Hepatocyte (in vitro differentiated cells): ENCODE measurements at places on chromosomes 6 and 20.

- no peak for DNase-seq
Measured at GRCh38 chr6:146679386-146679785, 80.6 kb downstream of the ADGB start.

- DNase-seq, result no peak
Measured at GRCh38 chr6:33977606-33978411, 168.1 kb downstream of the GRM4 start.

GRCh38 chr6:1770968-1771723, 161.4 kb downstream of the FOXC1 start:
- no peak for DNase-seq

- no peak for DNase-seq
Measured at GRCh38 chr6:105692613-105693215, 289.8 kb upstream of the PREP start.

DNA sequence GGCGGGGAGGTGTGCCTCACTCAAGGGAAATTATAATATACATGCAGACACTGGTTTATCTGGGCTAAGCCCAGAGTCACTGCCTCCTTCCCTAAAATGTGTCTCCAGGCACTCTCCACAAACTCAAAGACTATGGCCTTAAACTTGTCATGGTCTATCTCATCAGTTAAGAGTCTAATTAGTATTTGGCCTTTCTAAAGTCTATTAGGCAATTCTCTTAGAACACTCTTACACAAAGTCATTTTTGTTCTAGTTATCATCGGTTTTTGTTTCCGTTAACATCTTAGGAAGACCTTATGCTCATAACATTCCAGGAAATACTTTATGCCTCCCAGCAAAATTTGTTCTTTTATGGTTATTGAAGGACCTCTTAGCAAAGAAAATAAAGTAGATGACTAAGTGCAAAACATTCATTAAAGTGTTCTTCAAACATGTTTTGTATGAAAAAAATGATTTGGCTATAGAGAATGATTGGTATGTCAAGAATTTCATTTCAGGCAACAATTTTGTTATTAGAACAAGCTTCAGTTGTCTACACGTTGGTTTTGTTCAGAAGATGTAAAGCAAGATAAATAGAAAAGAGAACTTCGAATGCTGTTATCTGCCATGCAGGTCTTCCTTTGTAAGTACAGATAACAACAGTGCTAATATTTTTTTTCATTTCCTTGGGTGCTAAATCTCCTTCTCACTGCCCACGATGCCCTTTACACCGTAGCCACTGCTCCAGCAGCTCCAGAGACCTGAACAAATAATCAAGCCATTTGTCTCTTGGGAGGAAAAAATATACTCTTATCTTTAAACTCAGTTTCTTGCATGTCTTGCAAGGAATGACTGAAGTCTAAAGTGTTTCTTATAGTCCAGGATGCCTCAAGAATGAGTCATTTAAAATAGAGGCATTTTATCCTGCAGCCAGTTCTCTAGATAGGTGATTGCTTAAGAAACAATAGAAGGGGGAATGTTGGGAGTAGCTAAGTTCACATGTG, 170.4 kb downstream of the HTR1B start:
- peak; percentile 22 for DNase-seq

- no peak for DNase-seq
Measured at GRCh38 chr6:148885925-148886845, 139.4 kb downstream of the UST start.

GRCh38 chr20:17003170-17003870, 223.5 kb upstream of the PCSK2 start:
- no peak for DNase-seq

GRCh38 chr6:34981951-34982350, 92.9 kb downstream of the ANKS1A start:
- no peak for DNase-seq

DNA sequence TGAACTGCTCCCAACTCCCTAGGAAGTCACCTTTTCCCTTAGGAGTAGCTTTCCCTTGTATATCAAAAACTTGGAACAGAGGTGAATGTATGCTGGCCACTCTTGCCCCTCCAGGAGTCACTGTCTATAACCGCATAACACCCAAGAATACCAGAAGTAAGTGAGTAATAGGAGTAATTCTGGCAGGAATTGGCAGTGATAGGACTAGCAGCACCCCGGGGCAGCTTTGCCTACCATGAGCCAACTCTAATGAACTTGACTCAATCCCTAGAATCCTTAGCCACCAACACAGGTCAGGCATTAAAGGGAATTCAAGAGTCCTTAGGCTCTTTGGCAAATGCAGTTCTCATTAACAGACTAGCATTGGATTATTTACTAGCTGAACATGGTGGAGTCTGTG, 28.8 kb upstream of the CD164 start:
- no peak for DNase-seq

GRCh38 chr6:10481101-10481500, 40.0 kb upstream of the GCNT2 start:
- no peak for DNase-seq

DNA sequence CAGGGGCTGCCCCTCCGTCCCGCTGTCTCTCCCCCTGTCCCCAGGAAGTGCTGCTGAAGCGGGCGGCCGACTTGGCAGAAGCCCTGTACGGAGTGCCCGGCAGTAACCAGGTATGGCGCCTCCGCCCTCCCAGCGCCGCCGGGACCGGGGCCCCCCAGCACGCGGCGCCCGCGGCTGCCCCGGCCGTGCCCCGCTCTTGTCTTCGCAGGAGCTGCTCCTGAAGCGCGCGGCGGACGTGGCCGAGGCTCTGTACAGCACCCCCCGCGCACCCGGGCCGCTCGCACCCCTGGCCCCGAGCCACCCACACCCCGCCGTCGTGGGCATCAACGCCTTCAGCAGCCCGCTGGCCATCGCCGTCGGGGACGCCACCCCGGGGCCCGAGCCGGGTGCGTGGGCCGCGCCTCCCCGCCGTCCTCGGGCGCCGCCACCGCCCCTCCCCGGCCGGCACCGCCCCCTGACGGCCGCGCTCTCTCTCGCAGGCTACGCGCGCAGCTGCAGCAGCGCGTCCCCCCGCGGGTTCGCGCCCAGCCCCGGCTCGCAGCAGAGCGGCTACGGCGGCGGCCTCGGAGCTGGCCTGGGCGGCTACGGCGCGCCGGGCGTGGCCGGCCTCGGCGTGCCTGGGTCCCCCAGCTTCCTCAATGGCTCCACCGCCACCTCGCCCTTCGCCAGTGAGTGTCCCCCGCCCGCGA, 48.4 kb downstream of the CPXM1 start:
- peak; percentile 70 for DNase-seq

DNA sequence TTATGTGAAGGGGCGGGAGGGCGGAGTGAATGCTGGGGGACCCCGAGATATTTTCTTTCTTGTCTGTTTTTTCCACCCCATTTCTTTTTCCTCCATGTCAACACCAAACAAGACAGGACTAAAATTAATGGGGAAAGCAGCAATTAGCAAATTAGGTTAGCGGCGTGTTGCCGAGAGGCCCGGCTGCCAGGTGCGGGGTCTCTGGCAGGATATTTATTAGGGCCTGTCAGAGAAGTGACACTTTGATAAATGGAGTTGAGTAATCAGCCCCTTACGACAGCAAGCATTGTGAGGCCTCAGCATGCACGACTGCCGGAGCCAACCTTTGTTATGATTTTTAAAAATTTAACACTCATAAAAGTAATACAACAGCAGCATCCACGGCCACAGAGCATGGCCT, 193.8 kb downstream of the DHX35 start:
- no peak for DNase-seq

DNA sequence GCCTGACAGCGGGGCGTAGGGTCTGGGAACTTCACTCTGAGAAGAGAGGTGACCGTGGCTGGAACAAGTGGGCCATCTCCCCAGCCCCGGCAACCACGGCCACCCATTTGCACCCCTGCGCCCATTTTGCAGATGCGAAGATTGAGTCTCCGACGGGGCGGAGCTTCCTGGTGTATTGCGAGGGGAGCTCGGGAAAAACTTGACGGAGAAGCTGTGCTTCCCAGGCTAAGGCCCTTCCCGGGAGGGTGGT, 653 bp downstream of the ZNF335 start:
- DNase-seq, result no peak

DNA sequence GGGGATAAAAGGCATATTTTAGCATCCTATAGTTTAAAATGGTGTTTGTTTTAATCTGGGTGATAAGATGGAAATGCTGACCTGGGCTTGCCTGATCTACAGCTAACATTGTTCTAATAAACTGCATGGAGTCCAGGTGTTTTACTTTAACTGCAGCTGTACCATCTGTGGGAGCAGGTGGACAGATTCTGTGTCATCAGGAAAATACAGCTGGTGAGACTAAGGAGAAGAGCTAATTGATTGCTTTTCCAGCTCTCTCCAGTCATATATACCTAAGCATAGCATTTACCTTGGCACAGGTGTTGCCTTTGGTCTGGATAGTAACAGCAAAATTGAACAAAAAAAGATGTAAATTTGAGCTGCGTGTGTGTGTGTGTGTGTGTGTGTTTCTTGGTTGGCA, 31.6 kb downstream of the CBFA2T2 start:
- DNase-seq, result no peak

DNA sequence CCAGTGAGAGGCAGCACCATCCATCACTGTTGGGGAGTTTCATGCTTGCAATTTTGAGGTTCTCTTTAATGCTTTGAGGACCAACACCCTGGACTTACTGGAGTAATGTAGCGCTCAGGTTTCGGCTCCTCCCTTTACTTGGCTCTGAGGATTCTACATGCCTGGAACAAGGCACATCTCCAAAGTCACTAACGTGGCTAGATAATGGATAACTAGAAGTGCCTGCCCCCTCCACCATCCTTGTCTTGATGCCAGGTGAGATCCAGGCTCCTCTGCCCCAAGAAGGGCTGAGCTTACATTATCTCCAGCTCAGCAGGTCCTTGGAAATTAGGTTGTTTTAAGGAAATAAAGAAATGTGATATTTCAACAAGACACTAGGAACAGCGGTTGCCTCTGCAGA, 75.5 kb upstream of the ZNFX1 start:
- no peak for DNase-seq

DNA sequence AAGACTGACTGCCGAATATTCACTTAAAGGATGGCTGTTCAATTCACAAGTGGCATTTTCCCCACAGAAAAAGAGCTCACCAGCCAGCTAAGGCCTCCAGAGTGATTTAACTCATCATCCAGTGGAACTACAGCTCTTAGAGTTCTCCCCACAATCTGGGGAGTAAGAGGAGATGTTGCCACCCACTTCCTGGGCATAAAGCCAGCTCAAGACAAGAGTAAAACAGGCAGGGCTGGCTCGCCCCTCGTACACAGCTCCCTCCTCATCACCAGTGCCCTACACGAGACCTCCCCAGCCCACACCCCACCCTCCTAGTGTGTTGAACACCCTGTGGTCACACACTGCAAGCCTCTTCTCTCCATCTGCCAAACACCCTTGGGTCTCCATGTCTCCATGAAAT, 47.2 kb upstream of the IPCEF1 start:
- DNase-seq, result peak; percentile 35

DNA sequence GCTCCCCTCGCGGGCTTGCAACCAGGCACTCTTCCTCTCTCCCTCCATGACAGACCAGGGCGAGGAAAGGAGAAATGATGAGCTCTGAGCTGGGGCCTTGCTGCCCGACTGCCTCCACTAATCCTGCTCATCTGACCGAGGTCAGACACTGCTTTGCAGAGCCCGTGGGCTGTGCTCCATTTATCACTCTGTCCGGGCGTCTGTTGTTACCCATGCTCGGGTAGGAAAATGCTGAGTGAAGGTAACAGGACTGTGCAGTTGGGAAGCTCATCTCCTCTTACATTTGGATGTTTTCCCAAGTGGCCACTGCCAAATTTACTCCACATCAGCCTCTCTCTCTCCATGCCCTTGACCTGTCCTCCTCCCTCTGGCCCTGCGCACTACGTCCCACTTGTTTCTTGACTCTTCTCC, 14.6 kb downstream of the RPS6KA2 start:
- no peak for DNase-seq

GRCh38 chr20:35088231-35089145, 4.1 kb downstream of the TRPC4AP start:
- DNase-seq, result no peak

DNA sequence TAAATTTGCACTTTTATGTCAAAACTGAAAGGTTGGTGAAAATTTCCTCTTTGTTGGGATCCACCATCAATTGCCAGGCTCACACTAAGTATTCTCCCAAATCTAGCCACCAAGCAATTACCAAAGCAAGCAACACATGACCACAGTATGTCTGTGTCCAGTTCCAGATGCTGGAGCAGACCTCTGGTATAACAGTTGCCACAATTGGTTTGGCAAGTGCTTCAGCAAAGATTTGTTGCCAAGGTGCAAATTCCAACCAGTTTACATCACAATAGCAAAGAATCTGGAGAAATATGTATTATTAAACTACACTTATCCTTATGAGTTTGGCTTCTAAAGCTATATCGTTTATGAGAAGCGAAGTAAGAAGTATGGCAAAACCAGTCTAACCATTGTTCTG, 6.4 kb downstream of the GTF2H5 start:
- DNase-seq, result no peak

- DNase-seq, result no peak
Measured at GRCh38 chr20:53387983-53388675, 205.5 kb downstream of the ZNF217 start.

- DNase-seq, result no peak
Measured at GRCh38 chr6:167714152-167714551, 112.6 kb upstream of the AFDN start.

DNA sequence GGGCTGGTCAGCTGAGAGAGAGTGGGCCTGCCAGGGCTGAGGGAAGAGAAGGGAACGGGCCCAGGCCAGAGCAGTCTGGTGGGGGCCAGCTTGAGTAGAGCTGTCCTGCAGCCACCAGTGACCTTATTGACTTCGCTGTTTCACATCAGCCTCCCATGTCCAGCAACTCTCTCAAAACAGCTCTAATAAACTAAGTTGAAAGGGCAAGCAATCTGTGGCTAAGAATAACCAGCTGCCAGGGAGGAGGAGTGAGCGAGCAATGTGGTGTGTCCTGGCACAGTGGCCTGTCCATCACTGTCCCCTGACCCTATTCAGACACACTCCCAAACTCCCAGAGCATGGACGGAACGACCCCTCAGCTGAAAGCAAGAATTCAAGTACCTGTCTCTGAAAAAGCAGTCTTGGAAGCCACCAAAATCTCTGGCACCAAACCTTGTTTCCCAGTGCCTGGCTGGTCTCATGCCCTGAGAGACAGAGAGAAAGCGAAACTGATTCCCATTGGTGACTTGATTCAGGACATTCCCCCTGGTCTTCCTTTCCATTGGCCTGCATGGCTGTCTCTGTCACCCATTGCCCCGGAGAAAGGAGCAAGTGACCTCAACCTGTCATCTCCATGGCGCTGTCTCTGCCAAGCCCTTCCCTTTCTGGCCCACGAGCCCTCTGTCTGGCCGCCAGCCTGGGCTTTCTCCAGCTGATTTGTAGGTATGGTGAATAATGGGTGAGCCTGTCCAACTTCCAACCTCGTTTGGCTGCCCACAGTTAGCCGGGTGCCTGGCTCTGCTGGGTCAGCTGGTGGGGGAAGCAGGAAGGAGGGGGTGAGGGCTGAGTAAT, at the start of gene DDO:
DDO (minus strand) TSS at position 490 of the 831 bp plus-strand sequence. CDS start 2,113 bp downstream, outside the sequence.
- no peak for DNase-seq

DNA sequence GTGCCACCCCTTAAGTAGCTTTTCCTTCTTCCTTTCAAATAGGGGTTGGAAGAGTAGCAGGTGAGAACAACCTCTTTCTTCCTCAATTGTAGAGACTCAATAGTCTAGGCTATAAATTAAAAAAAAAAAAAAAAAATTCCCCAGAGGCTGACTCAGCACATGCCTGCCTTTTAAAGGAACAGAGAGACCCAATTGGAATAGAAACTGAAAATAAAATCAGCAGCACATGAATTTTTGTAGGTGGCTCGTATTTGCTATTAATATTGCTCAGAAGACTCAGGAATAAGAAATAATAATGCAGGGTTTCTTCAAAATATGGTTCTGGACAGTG, 19.3 kb downstream of the TOP1 start:
- DNase-seq, result no peak

GRCh38 chr6:53244958-53245357, 96.3 kb upstream of the GCM1 start:
- DNase-seq, result no peak
